ENCODE measurements at places on chromosomes 4 and X. TPM values are rescaled to one million over a fixed set of nuclear protein-coding genes. Genes with fewer than 3 reads are reported as not detected.

The CSAG3 gene
- total RNA-seq, result not detected

The SHISA3 gene
- not detected for total RNA-seq

GRCh38 chrX:53711436-53711835 is 24.9 kb upstream of the HUWE1 start:
- H3K4me3 ChIP-seq, result no peak overlapping the region
- H3K27me3 ChIP-seq, result no peaks in the 10 kb centered on the region
- no peak for DNase-seq
- no peak overlapping the region for H3K27ac ChIP-seq

The SOX3 gene
- not detected for total RNA-seq

The MAGEE2 gene
- not detected for total RNA-seq

GRCh38 chrX:134963041-134963440 is 27.8 kb upstream of the SMIM10 start:
- no peak overlapping the region for H3K4me3 ChIP-seq
- H3K4me1 ChIP-seq, result no peaks in the 10 kb centered on the region
- no peak for DNase-seq
- no peak overlapping the region for H3K27ac ChIP-seq
- H3K36me3 ChIP-seq, result no peaks in the 10 kb centered on the region
- no peaks in the 10 kb centered on the region for H3K27me3 ChIP-seq

- H3K27me3 ChIP-seq, result no peaks in the 10 kb centered on the region
- H3K27ac ChIP-seq, result no peak overlapping the region
- no peaks in the 10 kb centered on the region for H3K4me1 ChIP-seq
- H3K36me3 ChIP-seq, result no peaks in the 10 kb centered on the region
- no peak overlapping the region for H3K4me3 ChIP-seq
These were observed 49.9 kb downstream of the PCDH7 start for GRCh38 chr4:30770049-30770549.

DNA sequence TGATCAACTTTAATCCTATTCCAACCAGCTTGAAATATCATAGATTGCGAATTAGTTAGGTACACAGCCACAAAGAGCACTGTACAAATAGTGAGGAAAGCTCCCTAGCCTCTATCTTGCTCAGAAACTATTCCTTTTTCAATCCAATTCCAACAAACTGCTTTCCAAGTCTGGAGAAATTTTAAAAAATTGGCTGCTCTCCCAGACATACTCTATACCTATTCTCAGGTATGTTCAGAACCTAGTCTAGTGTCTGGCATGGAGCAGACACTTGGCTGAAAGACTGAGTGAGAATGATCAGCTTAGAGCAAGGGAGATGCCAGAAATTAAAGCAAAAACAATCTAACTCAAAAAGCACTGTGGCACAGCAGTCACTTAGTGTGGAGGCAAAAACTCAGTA is 105.9 kb downstream of the SLC10A7 start:
- no peaks in the 10 kb centered on the region for H3K4me1 ChIP-seq
- no peaks in the 10 kb centered on the region for H3K36me3 ChIP-seq
- DNase-seq, result no peak
- no peak overlapping the region for H3K27ac ChIP-seq
- no peak overlapping the region for H3K4me3 ChIP-seq
